Esophagus mucosa (tissue), 1 donor: ENCODE measurements at places on chromosomes 13 and 19.
A peak's percentile ranks its signal among the peaks of the same experiment; 100 is the strongest.

DNA sequence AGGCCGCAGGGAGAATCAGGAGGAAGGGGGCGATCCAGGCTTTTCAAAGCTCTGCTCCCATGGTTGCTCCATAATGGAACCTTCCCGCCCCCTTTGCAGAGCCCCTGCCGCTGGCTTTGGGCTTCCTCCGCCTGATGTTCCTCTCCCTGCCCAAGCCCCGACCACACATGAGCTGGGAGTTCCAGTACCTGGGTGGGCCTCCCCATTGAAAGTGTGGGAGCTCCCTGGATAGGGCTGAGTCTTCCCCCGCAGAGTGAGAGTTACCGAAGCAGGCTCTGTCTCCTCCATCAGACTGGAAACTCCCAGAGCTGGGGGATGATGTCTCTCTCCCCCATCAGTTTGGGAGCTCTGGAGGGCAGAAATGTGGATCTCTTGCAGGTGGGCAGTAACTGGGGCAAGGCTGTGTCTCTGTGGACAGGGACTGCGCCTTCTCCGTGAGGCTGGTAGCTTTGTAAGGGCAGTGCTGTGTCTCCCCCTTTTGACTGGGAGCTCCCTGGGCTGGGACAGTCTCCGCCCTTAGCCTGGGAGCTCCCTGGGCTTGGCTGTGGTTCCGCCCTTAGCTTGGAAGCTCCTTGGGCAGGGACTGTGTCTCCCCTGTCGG is 722 bp downstream of the DCAF15 start:
- peak; percentile 61 for ATAC-seq

GRCh38 chr19:49340069-49340864 is 5.1 kb downstream of the CD37 start:
- peak; percentile 13 for ATAC-seq

GRCh38 chr13:71643448-71643860 is 223.6 kb downstream of the DACH1 start:
- ATAC-seq: no peak

DNA sequence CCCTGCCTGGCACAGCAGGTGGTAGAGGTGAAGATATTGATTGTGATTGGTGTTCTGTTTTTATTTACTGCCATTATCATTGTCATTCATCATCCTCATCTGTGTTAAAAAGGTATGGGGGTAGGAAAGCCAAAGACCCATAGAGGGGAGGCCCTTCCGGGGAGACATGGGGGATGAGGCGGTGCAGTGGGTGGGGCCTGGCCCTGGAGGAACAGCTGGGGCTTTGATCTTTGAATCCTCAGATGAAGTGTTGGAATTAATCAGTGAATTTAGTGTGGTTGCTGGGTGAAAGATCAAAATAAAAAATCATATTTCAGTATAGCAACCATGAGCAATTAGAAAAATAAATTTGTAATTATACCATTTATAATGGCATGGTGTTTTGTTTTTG is 7.4 kb downstream of the PTH2 start:
- ATAC-seq: no peak

GRCh38 chr19:36196249-36196648 is 18.2 kb downstream of the ZNF565 start:
- no peak for ATAC-seq

DNA sequence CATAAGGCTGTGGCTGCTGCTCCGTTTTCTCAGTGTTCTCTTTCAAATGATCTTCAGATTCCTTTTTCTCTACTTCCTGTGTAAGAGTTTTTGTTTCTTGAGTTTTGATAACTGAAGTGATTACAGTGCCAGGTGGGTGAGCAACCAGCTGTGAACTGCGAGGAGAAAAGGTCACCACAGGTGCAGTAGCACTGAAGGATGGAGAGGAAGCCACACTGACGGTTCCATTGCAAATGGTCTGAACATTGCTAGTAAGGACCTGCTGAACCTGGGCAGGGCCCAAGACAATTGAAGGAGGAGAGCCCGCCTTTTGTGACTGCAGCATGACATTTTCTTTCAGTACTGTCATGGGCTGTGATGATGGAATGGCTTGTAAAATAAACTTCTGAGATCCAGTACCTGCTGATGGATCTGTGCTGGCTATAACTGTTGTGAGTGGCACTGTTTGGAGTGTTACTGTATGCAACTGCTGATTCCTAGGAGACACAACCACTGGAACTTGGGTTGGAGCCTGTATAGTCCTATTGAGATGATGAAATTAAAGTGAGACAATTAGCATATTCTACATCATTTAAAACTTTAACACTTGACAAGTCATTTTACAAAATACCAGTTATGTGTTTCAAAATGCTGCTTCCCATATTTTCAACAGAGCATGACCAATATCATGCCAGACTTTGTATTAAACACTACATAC is 85.5 kb downstream of the ELF1 start:
- ATAC-seq: peak; percentile 63

GRCh38 chr19:29404951-29405727 is 120.7 kb upstream of the VSTM2B start:
- peak; percentile 90 for ATAC-seq

- ATAC-seq: no peak
Measured at GRCh38 chr13:19834704-19835103, 28.7 kb downstream of the ZMYM5 start.

DNA sequence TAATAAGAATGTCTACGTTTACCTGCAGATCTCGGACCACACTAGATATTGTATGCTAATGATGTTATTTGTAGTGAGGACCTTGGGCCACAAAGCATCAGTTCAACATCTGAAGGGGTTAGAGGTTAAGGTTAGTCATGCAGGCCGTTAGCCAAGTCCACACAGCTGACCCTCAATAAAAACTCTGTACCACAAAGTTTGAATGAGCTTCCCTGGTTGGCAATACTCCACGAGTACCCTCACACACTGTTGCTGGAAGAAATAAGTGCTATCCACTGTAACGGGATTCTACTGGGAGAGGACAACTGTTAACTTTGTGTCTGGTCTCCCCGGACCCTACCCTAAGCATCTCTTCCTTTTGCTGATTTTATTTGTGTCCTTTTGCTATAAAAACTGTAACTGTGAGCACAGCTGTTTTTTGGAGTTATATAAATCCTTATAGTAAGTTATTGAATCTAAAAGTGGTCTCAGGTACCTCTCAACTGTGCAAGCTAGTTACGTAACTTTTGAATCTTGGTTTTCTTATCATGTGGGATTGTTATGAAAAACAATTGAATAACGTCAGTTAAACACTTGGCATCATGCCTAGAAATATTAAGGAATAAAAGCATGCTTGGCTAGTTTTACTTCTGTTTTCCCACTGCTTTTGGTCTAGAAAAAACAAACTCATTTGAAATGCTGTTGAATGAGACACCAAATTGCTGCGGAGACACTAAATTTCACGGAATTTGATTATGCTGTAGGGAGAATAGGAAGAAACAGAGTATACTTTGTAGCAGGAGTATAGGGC is 181.5 kb downstream of the DNAJC3 start:
- ATAC-seq: no peak

DNA sequence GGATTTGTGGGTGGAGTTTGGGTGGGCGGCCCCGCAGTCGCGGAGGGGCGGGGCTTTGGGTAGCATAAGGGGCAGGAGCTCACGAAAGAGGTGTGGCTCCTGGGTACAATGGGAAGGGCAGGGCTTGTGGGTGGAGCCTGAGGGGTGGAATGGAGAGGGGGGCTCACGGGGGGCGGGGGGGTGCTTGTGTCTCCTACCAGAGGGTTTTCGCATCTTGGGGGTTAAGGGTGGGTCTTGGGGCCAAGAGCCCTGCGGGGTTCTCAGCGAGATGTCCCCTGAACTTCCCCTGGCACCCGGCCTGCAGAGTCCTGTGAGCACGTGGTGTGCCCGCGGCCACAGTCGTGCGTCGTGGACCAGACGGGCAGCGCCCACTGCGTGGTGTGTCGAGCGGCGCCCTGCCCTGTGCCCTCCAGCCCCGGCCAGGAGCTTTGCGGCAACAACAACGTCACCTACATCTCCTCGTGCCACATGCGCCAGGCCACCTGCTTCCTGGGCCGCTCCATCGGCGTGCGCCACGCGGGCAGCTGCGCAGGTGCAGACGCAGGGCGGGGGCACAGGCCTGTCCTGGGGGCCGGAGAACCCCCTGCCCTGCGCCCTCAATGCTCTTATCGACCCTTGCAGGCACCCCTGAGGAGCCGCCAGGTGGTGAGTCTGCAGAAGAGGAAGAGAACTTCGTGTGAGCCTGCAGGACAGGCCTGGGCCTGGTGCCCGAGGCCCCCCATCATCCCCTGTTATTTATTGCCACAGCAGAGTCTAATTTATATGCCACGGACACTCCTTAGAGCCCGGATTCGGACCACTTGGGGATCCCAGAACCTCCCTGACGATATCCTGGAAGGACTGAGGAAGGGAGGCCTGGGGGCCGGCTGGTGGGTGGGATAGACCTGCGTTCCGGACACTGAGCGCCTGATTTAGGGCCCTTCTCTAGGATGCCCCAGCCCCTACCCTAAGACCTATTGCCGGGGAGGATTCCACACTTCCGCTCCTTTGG is 5.1 kb downstream of the FSTL3 start:
- no peak for ATAC-seq

- no peak for ATAC-seq
Measured at GRCh38 chr13:33973194-33973593, 155.2 kb downstream of the RFC3 start.
